ENCODE measurements at places on chromosomes 2 and 18. TPM values are rescaled to one million over a fixed set of nuclear protein-coding genes. Genes with fewer than 3 reads are reported as not detected.

DNA sequence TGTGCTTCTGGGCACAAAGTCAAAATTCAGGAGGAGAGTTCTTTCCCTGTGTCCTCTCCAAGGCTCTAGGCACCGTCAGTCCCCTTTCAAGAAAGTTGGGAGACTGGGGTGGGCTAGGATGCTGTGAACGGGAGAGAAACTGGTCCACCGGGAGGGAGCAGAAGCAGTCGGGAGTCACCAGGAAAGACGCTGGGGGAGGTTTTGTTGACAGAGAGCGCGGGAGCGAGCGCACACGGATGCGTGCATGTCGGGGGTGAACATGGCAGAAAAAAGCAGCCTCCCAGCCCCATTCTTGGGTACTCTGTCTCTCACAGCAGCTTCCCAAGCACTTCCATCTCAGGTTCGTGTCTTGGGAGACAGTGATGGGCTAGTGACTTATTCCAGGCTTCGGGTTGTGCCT, 97.1 kb upstream of the PXDN start:
- no peak overlapping the region for H3K4me3 ChIP-seq
- H3K27ac ChIP-seq = no peak overlapping the region
- H3K27me3 ChIP-seq = peaks cover 18% of the 10 kb centered on the region
- no peaks in the 10 kb centered on the region for H3K4me1 ChIP-seq

SLC9A2 gene
- not detected for total RNA-seq

CRYGC gene
- not detected for total RNA-seq

DNA sequence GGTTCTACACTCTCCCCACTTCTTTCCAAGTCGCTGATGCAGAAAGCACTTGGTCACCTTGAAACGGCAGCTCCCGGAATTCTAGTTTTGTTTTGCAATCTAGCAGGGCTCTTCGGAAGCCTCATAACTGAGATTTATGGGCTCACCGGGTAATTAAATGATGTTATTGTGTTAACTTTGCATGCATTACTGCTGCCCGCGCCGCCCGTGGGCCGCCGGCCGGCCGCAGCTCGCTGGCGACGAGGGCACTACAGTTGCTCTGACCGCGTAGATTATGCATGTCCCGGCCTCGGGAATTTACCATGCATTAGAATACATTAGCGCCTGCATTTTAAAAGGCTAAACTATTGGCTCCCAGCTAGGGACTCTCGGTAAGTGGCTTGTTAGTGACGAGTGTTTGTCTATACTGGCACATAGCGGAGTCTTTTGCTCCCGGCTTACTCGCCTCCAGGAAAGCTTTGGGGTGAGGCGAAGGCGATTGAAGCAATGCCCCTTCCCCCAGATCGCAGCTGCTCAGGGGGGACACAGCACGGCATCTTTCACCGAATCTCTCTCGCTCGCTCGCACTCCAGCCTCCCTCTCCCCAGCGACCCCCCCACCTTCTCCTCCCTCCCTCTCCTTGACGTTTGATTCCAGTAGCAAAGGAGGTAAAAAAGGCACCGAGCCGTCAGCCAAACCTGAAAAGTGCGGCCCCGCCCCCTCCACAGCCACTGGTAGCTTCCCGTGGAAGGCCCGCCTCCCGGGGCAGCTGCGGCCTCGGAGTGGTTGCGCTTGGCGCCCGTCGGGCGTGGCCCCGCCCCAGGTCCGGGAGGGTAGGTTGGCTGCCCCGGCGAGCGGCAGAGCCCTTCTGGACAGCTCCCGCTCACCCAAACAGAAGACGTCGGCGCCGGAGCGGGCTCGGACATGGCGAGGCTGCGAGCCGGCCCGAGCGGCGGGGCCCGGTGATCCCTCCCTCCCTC, at the start of gene ONECUT2:
ONECUT2 (plus strand) TSS at position 839 of the 959 bp plus-strand sequence. CDS start 343 bp downstream, outside the sequence.
- no peaks in the 10 kb centered on the region for H3K36me3 ChIP-seq
- DNase-seq = peak; percentile 90
- peaks cover 42% of the 10 kb centered on the region for H3K4me1 ChIP-seq

DNA sequence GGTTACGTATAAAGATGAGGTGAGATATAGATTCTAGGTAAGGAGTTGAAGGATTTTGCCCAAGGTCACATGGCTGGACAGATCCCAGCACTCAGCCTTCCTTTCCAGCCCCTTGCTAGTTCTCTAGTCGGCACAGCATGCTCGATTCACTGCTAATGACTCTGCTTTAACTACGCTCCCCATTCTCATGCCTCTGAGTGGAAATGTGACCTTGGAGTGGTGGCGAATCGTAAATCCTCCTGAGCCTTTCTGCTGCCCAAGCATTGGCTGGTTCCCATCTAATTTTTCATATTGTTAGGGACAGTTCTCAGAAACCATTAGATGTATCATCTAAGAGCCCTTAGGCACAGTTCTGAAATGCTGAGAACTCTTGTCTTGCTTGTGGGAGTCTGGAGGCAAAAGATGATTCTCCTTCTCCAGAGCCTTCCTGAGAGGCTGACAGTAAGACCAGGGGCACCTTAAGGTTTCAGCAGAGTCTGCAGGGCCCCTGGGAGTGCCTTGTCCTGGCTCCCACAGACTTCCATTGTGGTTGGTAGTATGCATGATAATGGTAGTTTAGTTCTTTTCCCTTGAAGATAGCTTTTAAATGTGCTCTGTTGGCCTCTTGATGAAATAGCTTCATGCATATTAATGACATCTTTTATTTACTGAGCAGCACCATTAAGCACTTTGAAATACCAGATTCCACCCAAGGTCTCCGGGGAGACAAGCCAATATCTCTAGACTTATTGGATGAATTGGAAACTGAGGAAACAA, 377.8 kb upstream of the SLC14A2 start:
- no peak overlapping the region for H3K27ac ChIP-seq
- H3K4me1 ChIP-seq = no peaks in the 10 kb centered on the region
- H3K27me3 ChIP-seq = no peaks in the 10 kb centered on the region
- no peak for DNase-seq
- H3K36me3 ChIP-seq = no peaks in the 10 kb centered on the region

GRCh38 chr2:46308081-46308480, 10.9 kb downstream of the EPAS1 start:
- H3K4me3 ChIP-seq = no peak overlapping the region
- peaks cover 100% of the 10 kb centered on the region for H3K4me1 ChIP-seq
- no peak for DNase-seq
- H3K36me3 ChIP-seq = peaks cover 16% of the 10 kb centered on the region

- H3K4me1 ChIP-seq = peaks cover 12% of the 10 kb centered on the region
- no peaks in the 10 kb centered on the region for H3K36me3 ChIP-seq
- H3K4me3 ChIP-seq = no peak overlapping the region
- H3K27me3 ChIP-seq = no peaks in the 10 kb centered on the region
Measured at GRCh38 chr18:8732442-8733360, 27.3 kb downstream of the MTCL1 start.

DIPK1C gene
- 12.8 TPM for total RNA-seq

DNA sequence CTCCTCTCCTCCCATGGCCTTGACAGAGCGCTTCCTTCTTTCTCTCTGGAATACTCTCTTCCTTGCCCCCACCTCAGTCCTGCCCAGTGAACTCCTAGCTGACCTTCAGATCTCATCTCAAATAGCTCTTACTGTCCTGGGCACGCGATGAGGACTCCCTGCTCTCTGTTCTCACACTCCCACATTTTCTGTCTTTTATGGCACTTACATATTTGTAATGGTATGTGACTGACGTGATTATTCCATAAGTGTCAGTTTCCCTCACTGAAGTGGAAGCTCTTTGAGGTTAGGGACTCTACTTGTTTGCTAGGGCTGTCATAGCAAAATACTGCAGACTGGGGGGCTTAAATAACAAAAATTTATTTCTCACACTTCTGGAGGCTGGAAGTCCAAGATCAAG, 1.7 kb upstream of the DYSF start:
- H3K36me3 ChIP-seq = no peaks in the 10 kb centered on the region
- H3K4me1 ChIP-seq = peaks cover 63% of the 10 kb centered on the region
- no peaks in the 10 kb centered on the region for H3K27me3 ChIP-seq
- no peak overlapping the region for H3K4me3 ChIP-seq

DNA sequence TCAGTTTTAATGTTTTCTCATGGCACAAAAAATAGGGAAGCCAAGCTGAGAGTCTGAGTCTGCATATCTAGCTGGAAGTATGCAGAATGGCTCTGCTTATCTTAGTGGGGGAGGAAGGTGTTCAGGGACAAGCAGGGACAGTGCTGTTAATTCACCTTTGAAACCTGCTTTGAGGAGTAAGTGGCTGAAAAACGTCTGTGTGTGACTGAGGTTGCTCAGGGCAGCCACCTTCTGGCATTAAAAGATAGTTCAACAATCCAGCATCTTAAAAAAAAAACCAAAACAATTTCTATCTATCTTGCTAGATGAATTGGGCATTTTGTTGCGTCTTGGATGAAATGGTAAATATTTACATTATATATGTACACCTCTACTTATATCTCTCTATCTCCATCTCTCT, 2.0 kb upstream of the TRPM8 start:
- H3K4me1 ChIP-seq = no peaks in the 10 kb centered on the region
- no peak overlapping the region for H3K4me3 ChIP-seq
- no peak overlapping the region for H3K27ac ChIP-seq
- H3K36me3 ChIP-seq = no peaks in the 10 kb centered on the region
- no peaks in the 10 kb centered on the region for H3K27me3 ChIP-seq

DNA sequence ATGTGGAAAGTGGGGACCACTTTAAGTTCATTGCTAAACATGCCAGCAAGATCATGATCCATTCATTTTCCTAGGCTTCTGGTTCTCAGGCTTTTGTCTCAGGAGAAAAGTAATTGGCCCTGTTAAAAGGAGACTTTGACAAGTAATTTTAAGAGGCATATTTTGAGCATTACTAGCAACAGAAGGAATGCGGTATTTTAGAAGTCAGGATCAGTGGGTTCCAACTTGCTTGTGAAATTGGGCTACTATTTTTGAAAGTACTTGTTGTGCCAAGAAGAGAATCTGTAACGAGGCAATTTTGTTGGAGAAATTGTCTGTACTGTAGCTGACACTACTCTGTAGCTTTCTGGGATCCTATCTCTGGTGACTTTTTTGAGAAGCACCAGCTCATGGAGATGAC, 59.4 kb downstream of the CERS6 start:
- H3K36me3 ChIP-seq = no peaks in the 10 kb centered on the region
- H3K4me1 ChIP-seq = no peaks in the 10 kb centered on the region
- peak overlapping the region; percentile 50 for H3K27ac ChIP-seq

GRCh38 chr2:155982135-155982534, 350.4 kb downstream of the NR4A2 start:
- no peaks in the 10 kb centered on the region for H3K4me1 ChIP-seq
- no peaks in the 10 kb centered on the region for H3K27me3 ChIP-seq
- DNase-seq = no peak
- no peaks in the 10 kb centered on the region for H3K36me3 ChIP-seq
- H3K4me3 ChIP-seq = no peak overlapping the region

DNA sequence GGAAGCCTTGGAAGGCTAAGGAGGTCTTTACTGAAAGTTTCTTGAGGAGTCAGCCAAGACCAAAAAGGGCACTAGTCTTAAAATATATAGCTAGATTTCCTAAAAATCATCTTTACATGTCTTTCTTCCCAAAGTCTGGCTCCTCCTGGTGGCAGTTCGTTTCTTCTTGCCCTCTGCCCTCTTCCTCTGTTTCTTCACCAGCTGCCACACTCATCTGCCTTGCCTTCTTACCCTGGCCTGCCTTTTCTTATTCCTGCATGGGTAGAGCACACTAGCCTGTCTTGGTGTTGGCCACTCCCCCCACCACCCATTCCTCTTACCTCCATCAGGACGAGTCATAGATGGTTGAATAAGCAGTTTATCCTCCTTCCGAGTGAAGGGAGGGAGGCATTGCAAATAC, 129.8 kb downstream of the RAPGEF4 start:
- no peaks in the 10 kb centered on the region for H3K36me3 ChIP-seq
- no peak for DNase-seq
- no peak overlapping the region for H3K4me3 ChIP-seq

GRCh38 chr2:205198140-205198525, 484.2 kb upstream of the NRP2 start:
- H3K4me3 ChIP-seq = no peak overlapping the region
- H3K4me1 ChIP-seq = no peaks in the 10 kb centered on the region
- peak; percentile 62 for DNase-seq
- no peaks in the 10 kb centered on the region for H3K36me3 ChIP-seq
- no peaks in the 10 kb centered on the region for H3K27me3 ChIP-seq
- H3K27ac ChIP-seq = peak overlapping the region; percentile 44

FAM228A gene
- 0.47 TPM for total RNA-seq

- DNase-seq = peak; percentile 25
- H3K36me3 ChIP-seq = no peaks in the 10 kb centered on the region
- H3K27ac ChIP-seq = no peak overlapping the region
Measured at GRCh38 chr2:74703373-74703772, 49.3 kb downstream of the SEMA4F start.

Measured in heart right ventricle (tissue), 16 donors.